ENCODE measurements at places on chromosomes 13 and 19. TPM values are rescaled to one million over a fixed set of nuclear protein-coding genes. Genes with fewer than 3 reads are reported as not detected.

DNA sequence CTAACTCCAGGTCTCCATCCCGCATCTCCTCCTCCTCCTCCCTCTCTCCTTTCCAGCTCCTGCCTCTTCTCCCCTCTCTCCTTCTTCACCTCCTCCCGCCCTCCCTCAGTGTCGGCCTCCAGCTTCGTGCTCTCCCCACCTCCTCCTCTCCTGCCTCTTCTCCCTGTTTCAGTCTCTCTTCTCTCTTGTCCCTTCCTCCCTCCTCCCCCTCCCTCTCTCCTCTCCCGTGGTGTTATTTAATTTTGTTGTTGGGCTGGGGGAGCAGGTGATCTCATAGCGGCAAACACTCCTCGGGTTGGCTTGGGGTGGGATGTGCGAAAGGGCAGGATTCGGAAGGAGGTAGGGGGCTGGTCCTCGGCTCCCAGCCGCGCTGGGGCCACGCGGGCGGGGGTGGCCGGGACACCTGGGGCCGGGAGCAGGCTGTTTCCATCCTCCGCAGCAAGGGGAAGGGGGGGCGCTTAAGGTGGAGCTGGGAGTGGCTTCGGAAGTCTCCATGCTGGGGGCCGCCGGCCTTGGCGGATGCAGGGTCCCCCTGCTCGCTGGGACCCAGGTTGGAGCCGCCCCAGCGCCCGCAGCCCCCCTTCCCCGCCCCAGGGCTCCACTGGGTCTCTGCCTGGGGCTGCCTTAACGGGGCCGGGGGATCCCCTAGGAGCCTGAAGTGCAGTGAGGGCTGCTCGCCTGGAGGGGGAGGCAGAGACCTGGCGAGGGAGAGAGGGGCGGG is at the start of gene CA11:
CA11 (minus strand) TSS at position 187 of the 721 bp plus-strand sequence. CDS start 555 bp downstream, outside the sequence.
- peak; percentile 88 for DNase-seq

DNA sequence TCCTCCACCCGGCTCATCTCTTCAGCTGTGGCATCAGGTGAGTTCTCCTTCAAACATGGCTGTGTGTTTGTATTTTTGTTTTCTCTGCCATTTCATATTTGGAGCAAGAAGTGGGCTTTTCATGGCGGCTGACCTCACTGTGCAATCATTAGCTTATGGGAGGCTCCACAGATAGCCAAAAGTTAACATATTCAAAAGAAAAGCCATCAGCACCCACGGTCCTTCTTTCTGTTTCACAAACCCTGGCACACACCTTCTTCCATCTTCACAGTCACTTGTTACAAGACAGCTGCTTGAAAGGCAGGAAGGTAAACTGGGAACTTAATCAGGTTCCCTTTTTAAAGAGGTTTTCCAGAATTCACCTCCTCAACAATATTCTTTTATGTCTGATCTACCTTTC is 69.3 kb upstream of the ATP12A start:
- no peak for DNase-seq

The LHB gene
- total RNA-seq: not detected

- DNase-seq: no peak
These were observed 893.4 kb downstream of the DIAPH3 start for GRCh38 chr13:59270327-59270726.

DNA sequence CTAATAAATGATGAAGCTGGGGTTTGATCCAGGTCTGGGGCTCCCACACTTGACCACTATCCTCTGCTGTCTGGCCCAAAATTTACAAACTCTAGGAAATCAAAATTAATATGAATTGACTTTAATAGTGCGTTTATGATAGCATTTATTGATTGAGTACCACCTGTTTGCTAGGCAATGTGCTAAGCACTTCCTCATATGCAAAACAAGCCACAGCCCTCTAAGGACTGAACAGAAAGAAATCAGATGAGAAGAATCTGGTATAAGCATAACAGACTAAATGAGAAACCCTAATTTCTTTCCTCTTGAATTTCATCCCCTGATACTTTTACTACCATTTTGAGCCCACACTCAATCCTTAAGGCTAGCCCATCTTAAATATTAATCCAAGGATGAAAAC is 6.6 kb upstream of the MLNR start:
- DNase-seq: no peak

DNA sequence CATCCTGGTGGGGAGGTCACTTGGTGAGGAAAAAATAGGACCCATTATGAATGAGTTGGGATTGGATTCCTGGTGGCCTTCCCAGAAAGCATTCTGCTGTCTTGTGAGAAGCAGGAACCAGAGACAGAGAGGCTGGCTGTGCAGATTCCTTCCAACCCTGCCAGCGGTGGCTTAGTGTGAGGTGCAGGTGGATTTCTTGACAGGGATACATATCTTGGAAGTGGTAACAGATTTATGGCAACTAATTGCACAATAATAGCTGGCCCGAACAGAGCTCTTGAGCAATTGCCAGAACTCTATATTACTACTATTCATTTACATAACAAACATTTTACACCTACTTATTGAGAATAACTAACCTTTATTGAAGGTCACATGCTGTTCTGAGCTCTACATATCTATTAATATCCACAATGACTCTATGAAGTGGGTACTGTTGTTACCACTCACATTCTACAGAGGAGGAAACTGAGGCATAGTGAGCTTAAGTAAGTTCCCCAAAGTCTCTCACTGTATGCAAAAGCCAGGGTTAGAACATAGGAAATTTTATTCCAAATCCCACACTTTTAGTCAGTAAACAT is 173.9 kb upstream of the SERP2 start:
- no peak for DNase-seq

The FLT1 gene
- 45.6 TPM for total RNA-seq

GRCh38 chr13:50838031-50838430 is 5.5 kb downstream of the DLEU7 start:
- DNase-seq: no peak

GRCh38 chr13:36344173-36344572 is 2.0 kb downstream of the SPART start:
- DNase-seq: no peak

The SERPINE3 gene
- total RNA-seq: not detected

- no peak for DNase-seq
These were observed 10.3 kb downstream of the CBARP start for GRCh38 chr19:1227304-1228054.

The CCDC70 gene
- not detected for total RNA-seq

GRCh38 chr13:100269837-100270236 is 180.9 kb downstream of the PCCA start:
- DNase-seq: no peak

- no peak for DNase-seq
These were observed 94.7 kb downstream of the RGCC start for GRCh38 chr13:41552031-41552430.

The LRRC63 gene
- total RNA-seq: 0.17 TPM

DNA sequence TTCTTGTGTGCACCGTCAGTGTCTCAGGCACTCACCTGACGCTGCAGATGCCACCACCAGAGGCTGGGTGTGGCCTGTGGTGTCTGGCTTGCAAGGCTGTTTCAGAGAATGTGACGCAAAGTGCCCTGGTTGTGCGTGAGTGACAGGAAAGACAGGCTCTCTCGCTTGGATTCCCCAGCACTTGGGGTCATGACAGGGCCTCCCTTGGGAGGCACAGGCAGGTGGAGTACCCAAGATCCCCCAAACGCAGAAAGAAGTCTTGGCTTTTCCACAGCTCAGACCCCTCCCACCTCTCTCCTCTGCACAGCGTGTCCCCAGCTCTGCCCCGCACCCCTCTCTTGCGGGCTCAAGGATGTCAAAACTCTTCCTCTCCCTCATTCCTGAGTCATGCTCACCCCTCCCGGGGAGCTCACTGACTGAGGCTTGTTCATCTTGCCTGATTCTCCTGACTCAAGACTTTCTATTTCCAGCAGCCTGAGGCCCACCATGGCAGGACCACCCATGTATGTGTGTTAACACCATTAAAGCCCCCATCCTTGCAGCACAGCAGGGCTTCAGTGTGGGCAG is 21.0 kb downstream of the DHX34 start:
- DNase-seq: no peak

DNA sequence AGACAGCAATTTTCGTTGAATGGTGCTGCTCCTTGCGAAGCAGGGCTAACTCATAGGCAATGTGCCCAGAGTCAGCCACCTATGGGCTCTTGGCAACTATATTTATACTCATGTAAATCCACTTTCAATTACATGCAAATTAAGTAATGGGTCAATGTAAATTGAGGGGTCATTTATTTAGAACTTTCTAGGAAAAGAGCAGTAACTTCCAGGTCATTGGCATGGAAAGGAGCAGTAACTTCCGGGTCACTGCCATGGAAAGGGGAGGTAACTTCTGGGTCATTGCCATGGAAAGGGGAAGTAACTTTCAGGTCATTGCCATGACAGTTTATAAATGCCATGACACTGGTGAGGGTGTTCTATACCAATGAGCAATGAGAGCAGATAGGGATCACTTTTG is 11.6 kb downstream of the KLK4 start:
- DNase-seq: no peak

The LILRA6 gene
- total RNA-seq: 0.27 TPM

GRCh38 chr13:32041429-32041828 is 9.9 kb downstream of the FRY start:
- no peak for DNase-seq

DNA sequence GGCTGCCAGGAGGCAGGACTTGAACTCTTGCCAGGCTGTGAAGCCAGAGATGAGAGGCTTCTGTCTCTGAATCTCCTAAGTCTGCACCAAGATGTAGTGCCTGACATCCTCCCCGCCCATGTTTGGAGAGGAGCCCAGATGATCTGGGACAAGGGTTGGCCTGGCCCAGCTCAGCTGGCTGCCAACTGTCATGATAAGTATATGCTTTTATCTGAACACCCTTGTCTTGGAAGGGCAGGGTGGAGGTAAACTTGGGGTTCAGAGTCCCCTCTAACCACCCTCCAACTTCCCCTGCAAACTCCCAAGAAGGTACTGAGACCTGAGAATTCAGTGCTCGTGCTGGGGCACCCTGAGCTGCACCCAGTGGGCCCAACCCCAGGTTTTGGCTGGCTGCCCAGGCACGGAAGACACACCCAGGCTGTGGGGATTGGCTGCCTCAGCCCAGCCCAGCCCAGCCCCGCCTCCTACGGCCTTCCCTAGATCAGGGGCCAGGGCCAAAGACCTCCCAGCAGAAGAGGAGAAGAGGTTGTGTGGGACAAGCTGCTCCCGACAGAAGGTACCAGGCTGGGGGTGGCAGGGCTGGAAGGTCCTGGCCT is at the start of gene CYP4F12:
CYP4F12 (plus strand) TSS at position 508 of the 596 bp plus-strand sequence. CDS start 443 bp downstream, outside the sequence.
- no peak for DNase-seq

The CALR gene
- 933 TPM for total RNA-seq

The VSIG10L gene
- 6.0 TPM for total RNA-seq

GRCh38 chr13:50831512-50831911 is 12.0 kb downstream of the DLEU7 start:
- no peak for DNase-seq

DNA sequence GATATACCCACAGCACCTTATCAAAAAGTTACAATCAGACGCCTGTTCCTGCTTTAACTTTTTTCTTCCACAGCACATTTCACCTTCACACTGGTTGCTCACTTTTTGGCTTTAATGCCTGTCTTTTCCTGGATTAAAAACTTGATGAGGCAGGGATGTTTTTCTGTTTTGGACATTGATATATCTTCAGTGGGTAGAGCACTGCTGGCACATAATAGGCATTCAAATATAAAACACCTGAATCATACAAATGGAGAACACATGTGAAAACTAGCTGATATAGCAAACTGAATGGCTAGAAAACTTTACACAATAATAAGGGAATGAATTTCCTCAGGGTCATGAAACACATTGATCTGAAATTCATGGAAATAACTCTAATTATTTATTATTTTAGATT is 65.6 kb downstream of the STARD13 start:
- no peak for DNase-seq

DNA sequence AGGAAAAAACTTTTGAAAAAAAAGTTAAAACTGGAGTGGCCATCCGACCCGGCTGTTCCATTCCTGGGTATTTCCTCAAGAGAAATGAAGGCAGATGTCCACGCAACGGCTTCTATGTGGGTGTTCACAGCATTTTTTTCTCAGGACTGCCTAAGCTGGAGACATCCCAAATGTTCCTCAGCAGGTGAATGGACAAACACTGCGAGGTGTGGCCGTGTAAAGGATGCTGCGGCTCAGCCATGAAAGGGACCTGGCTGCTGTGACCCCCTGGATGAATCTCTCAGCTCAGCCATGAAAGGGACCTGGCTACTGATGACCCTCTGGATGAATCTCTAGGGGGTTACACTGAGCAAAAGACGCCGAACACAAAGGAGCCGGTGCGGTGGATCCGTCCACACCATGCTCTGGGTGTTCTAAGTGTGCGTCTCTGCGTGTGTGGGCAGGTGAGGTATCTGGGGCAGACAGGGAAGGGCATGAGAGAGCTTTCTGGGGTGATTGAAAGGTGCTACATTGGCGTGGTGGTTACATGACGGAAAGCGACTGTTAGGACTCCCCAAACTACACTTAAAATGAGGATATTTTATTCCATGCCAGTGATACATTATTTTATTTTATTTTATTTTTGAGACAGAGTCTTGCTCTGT is 7.2 kb upstream of the ASPDH start:
- DNase-seq: no peak

DNA sequence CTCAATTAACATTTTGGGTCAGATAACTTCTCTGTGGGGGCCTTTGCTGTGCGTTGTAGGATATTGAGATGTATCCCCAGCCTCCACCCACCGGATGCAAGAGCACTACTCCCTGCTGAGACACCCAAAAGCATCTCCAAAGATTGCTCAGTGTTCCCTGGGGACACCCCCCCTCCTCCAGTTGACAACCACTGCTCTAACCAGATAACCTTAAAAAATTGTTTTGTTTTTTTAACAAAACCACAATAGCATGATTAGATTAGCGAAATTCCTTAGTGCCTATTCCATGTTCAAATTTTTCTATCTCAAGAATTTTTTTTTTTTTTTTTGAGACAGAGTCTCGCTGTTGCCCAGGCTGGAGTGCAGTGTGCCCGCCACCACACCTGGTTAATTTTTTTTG is 2.6 kb upstream of the EPN1 start:
- DNase-seq: no peak

All from activated T-helper 1 cell treated with anti-CD3 and anti-CD28 coated beads, Interleukin-12 subunit alpha, Interleukin-12 subunit beta, Interleukin-2, Interleukin-4 antibody, amounts not matched to agents 30 ng/mL and 10 ng/mL and 1 ng/mL, durations not matched to agents 14 hours and 24 hours and 36 hours (primary cell).